ENCODE measurements at places on chromosomes 3 and 15.

GRCh38 chr15:80591938-80592825 is 102.9 kb upstream of the ABHD17C start:
- no peak for DNase-seq

GRCh38 chr3:69660631-69661030 is 78.6 kb upstream of the MITF start:
- DNase-seq: no peak

GRCh38 chr3:52002748-52003147 is 7.1 kb upstream of the RPL29 start:
- DNase-seq: no peak

GRCh38 chr3:113018536-113019181 is 27.9 kb downstream of the GTPBP8 start:
- DNase-seq: no peak

DNA sequence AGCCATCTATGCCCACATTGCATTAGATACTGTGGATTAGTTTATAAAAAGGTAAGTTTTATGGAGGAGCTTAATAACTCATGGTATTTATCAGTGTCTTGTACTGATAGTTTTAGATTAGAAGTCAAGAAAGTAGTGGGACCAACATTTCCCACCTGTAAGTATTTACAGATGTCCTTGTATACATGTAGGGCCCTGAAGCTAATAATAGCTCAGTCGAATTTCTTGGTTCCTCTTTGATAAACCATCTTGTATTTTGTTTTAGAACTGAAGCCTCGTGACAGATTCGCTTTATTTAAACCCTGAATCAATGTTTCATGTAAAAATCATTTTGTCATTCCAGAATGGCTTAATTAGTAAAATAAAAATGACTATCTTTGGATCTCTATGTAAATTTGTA is 73.4 kb downstream of the CRYBG3 start:
- no peak for DNase-seq
